ENCODE measurements at places on chromosomes 12 and 14.

DNA sequence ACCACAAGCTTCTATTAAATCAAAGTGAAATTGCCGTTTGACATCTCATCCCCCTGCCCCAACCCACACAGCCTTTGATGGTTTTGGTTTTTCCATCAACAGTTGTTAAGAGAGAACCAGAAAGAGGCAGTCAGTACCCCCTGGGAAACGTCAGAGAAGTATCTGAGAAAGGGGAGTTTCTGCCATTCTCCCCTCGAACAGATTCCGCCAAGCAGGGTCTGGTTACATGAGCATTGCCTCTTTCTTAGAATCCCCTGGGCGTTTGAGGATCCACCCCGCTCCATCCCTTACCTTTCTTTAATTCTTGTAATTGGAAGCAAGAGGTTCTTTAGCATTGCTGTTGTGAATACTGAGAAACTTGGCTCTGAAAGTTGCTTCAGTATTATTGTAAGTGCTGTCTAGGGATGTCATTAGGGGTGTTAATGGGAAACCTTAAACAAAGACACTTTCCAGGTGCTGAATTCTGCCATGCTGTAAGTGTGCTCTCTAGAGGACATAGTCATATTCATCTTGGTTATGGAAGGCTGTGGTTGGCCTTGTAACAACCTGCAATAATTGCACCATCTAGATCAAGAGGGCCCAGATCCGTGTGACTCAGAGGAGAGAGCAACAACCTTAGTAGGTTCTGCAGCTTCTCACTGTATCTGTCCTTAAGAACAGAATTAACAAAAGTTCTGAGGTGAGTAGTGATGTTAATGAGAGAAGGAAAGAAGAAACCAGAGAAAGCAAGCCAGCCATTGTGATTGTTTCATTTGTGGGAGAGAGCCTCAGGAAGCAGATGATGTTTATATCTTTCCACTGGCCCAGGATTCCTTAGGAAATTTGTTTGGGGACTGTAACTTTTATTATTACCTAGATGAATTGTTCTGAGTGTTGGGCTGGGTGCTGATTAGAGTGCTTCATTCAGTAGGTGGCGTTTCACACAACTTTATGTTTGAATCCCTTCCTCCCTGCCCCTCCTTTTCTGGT lies 9.0 kb downstream of the TMBIM6 start:
- peak; percentile 57 for DNase-seq

- DNase-seq, result peak; percentile 95
Measured at GRCh38 chr12:32679091-32679919, at the start of gene DNM1L. Gene DNM1L, plus strand, starts transcription at chr12:32679301. Its CDS starts 63 bp downstream, at chr12:32679364.

GRCh38 chr12:92143686-92144630 lies 1.7 kb downstream of the BTG1 start:
- DNase-seq, result peak; percentile 85

GRCh38 chr14:51674294-51675002 lies 22.7 kb downstream of the FRMD6 start:
- no peak for DNase-seq

DNA sequence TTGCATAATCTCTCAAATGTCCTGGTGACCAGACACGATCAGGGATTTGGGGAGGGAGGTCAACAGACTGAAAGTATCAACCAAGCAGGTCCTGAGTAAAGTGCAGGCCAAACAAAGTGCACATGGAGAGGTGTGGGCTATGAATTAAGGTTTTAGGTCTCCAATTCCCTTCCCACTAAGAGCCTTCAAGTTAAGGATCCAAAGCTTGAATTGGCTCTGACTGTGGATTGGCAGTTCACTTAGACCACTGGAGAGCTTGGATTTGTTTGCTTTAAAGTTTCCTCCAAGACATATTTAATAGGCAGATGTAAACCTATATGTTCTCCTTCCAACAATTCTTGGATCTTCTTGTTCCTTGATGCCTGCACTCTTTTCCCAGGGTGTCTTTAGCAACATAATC lies 129.6 kb upstream of the IGF1 start:
- DNase-seq, result no peak

DNA sequence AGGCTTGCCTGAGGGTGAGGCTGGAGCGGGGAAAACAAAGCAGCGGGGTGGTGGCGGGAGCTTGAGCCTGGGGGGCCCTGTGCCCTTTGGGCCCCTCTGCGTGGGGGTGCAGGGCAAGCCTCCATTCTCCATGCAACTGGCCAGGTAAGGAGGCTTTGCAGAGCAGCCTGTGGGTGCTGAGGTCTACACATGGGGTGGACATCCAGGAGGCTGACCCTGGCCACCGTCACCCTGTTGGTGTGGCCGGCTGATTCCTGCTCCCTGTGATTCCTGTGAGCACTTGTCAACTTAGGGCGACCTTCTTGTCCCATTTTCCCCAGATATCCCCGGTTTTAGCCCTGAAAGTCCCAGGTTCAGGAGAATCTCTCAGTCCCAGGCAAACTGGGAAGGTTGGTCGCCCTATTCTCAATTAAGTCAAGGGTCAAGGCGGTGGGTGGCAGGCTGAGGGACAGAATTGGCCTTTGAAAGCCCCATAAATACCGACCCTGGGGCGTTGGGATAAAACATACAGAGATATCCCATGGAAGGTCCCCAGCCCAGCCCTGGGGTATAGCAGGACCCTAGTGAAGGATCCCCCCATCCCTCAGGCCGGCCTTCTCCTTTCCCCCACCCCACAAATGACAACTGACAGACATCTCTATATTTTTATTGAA lies 70.5 kb downstream of the PRIMA1 start:
- DNase-seq, result no peak

Data from suppressor macrophage treated with lipopolysaccharide for 4 hours (primary cell).